ENCODE measurements at places on chromosomes 16 and 17.

GRCh38 chr17:7732981-7733539 is 15.5 kb downstream of the DNAH2 start:
- DNase-seq, result no peak

DNA sequence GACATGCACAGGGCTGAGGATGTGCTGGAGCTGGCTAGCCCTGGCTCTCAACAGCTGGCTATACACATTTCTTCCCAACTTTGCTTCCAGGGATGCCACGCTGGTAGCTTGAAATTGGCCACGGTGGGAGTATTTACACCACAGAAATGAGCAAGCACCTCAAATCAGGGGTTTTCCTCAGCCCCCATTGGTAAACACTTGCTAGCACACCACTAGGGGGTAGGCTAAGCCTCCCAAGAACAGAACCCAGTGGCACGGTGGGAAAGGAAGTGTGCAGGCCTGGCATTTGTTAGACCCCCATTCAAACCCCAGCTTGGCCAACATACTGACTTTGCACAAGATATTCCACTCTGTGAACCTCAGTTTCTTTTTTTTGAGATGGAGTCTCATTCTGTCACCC is 12.9 kb downstream of the DRC3 start:
- DNase-seq, result no peak

DNA sequence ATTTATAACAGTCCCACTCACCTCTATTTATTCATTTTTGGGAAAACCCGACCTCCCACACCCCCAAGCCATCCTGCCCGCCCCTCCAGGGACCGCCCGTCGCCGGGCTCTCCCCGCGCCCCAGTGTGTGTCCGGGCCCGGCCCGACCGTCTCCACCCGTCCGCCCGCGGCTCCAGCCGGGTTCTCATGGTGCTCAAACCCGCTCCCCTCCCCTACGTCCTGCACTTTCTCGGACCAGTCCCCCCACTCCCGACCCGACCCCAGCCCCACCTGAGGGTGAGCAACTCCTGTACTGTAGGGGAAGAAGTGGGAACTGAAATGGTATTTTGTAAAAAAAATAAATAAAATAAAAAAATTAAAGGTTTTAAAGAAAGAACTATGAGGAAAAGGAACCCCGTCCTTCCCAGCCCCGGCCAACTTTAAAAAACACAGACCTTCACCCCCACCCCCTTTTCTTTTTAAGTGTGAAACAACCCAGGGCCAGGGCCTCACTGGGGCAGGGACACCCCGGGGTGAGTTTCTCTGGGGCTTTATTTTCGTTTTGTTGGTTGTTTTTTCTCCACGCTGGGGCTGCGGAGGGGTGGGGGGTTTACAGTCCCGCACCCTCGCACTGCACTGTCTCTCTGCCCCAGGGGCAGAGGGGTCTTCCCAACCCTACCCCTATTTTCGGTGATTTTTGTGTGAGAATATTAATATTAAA is 638 bp upstream of the TMEM88 start:
- DNase-seq, result no peak

GRCh38 chr16:64730261-64730660 is 391.6 kb downstream of the CDH11 start:
- DNase-seq, result no peak

- DNase-seq, result no peak
These were observed 36.5 kb downstream of the GSG1L start for GRCh38 chr16:28027055-28027454.

- DNase-seq, result no peak
These were observed 82.4 kb downstream of the WNT3 start for GRCh38 chr17:46736100-46736499.

GRCh38 chr16:58815181-58815888 is 81.2 kb upstream of the GOT2 start:
- DNase-seq, result no peak

DNA sequence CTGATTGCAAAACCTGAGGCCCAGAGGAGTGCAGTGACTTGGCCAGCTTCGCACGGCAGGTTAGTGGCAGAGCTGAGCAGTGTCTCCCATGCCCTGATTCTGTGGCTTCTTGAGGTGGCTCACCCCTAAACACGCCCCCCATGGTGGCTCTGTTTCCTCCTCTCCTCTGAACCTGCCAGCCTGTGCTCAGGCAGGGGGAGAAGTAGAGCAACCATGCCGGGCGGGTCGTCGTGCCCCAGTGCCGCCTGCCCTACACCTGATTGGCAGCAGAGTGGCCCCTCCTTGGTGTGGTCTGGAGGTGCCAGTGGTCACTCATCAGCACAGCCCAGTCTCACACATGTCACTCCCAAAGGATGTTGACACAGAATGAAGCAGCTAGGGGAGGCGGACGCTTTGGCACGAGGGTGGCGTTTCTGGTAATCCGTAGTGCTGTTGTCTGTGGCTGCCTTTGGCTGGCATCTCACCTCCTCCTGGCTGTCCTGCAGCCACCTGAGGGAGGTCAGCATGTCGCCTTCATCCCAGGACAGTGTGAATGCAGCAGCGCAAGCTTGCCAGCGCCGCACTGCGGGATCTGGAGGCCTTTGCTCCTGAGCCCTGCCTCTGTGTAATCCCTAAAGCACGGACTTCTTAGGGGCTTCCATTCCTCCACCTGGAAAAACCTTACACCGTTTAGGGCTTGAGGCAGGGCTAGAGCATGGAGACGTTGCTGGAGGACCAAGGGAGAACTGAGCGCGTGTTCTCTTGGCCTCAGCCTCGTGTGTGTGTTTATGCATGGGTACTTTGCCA is 294.7 kb downstream of the SEC14L1 start:
- no peak for DNase-seq

- DNase-seq, result no peak
These were observed 85.5 kb upstream of the DOC2B start for GRCh38 chr17:266701-267667.

DNA sequence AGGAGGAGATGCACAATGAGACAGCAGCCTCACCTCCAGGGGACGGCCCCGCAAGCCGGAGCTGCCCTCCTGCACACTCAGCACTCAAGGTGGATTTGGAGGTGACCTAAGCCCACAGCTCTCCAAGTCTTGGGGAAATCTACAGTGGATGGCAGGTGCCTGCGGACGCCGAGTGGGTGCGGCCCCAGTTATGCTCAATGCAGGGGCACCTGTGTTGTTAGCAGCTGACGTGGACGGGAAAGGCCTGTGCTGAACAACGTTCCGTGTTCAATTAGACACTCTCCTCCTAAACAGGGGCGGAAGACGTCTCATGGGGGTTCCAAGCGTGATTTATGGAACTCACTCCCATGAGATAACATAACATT is 22.0 kb upstream of the METRNL start:
- DNase-seq, result no peak

GRCh38 chr16:80883816-80884215 is 79.4 kb upstream of the CDYL2 start:
- DNase-seq, result no peak

GRCh38 chr17:29844339-29845048 is 85.5 kb downstream of the SSH2 start:
- no peak for DNase-seq

DNA sequence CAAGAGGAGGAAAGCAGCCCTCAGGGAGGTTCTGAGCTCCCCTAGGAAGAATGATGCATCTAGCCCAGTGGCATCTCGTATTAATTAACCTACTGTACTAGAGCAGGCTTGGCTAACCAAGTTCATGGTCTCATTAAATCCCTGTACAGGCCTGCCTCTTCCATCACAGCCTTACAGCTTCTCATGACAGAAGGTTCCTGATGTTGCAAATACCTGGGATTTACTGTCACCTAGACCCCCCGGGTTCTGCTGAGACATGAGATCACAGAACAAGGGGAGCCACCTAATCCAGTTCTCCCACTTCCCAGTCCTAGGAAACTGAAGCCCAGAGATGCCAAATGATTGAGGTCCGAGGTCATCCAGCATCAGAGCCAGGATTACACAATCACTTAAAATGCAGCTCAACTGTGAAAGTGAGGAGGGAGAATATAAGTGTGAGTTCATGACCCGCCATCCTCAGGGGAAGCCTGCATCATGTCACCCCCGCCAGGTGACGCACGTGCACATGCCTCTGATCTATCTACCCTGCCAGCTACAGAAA is 23.9 kb downstream of the ACLY start:
- DNase-seq, result no peak

DNA sequence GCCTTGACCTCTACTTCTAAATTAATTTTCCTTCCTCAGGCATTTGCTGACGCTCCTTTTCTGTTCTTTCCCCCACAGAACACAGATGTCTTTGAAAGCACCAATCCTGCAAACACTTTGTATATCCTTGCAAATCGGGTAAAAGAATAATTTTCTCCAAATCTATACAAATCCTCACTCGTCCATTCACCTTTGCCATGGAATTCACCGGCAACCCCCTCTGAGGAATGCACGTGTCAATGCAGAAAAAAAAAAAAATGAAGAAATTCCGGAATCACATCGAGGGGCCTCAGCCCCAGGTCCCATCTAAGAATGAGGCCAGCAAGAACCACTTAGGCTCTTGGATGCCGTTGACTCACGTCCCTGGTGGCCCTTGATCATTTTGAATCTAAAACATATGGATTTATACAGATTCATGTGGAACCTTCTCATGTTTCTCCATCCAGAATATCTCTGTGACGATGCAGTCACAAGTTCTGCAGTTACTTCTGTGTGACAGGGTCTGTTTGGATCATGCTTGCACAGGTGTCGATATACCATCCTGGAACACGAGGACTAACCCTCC is 136.9 kb downstream of the RBFOX3 start:
- no peak for DNase-seq

DNA sequence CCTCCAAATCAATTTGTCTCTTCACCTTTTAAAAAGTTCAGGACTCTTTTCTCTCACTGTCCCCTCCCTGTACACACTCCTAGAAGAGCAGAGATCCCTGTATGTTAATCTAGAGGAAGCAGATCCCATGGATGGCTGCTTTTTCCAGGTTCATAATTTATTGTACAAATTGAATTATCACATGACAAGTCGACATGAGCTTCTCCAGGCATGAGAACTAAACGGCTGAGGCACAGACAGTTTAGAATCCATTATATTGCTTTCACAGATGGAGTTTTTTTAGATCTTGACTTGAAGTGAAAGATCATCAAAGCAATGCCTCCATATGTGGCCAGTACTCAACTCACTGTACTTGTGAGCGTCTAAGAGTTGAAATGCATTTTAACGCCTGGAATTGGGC is 47.9 kb downstream of the RGS9 start:
- no peak for DNase-seq

DNA sequence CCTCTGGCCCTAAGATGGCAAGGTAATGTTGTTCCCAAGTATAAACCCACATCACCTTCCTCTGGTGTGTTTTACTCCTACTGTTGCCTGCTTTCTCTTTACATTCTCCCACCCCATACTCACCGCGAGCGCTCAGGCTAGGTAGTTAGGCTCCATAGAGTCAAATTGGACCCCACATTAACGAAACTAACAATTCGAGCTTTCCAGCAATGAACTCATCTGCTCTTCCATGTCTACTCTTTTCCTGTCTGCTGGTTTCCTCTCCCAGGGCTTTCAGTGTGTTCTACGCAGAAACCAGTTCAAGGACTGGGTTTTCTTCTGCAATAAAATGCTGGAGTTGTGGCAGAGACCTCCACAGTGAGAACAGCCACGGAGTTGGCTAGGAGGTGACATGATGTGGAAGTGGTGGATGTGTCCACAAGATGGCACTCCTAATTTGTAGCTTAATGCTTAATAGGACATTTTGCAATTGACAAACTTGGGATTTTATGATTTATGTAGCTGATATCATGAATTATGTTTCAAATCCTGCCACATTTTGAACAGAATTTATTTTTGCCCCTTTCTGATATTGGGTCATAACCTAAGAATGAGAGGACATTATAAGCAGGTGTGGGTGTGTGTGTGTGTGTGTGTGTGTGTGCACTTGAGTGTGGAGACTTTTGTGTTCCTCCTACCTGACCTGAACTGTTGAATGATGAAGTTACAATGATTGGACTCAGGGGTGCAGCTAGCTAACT is 2.2 kb upstream of the UQCRC2 start:
- no peak for DNase-seq

GRCh38 chr16:75624921-75625334 is 1.8 kb upstream of the ADAT1 start:
- no peak for DNase-seq

- DNase-seq, result peak; percentile 84
These were observed 30.6 kb downstream of the RPTOR start for GRCh38 chr17:80575057-80575875.

GRCh38 chr17:76440751-76441362 is 12.1 kb downstream of the UBE2O start:
- DNase-seq, result no peak

- no peak for DNase-seq
These were observed 203.8 kb upstream of the HSBP1 start for GRCh38 chr16:83603723-83604570.

GRCh38 chr17:18042983-18043382 is 3.8 kb downstream of the GID4 start:
- DNase-seq, result no peak

DNA sequence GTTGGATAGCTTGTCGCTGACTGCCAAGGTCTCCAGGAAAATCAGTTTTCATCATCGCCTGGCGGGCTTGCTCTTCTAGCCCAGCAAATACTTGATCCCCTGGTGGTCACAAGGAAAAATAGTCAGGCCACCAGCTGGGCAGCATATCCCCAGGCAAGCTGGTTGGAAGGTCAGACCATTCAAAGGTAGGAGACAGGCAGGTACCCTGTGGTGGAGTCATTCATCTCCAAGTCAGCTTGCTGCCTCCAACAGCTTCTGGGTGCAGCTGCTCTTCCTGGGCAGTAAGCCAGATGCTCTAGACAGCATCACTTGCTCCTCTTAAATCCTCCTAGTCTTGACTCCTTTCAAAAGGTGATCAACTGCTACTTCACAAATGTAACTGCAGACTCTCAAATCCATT is 16.0 kb downstream of the ZNF821 start:
- no peak for DNase-seq

GRCh38 chr16:62676306-62676705 is 640.1 kb upstream of the CDH8 start:
- no peak for DNase-seq

GRCh38 chr16:25493136-25493811 is 198.5 kb upstream of the HS3ST4 start:
- no peak for DNase-seq

DNA sequence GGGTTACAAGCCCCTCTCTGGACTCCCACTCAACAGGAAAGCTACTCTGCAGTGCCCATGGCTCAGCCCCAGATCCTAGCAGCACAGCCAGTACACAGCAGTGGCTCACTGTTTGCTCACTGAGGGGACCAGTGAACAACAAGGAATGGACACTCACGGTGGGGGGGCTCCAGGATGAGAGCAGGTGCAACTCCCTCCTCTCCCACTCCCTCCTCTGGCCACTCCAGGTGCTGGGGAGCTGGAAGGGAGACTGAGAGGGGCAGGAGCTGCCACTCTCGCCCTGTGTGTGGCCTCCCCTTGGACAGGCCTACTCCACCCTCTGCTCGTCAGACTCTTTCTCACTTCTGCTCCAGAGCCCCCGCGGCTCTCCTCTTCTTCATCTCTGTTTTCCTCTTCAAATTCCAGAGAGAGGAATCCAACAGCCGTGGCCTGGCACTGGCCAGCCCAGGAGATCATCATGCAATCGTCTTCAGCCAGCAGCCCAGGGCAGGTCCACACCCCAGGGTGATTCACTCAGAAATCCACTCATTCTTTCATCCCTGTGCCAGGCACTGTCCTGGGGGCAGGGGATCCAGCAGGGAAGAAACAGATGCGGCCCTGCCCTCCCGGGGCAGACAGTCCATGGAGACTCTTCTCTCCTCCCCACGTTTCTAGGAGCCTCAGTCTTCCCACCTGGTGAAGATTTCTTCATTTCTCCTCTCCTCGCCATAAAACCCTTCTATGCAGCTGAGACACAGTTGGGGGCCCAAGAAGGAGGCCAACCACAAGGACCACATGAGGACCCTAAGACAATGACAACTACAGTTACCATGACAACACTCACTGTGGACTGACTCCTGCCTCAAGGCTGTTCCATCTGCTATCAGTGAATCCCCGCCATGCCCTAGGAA is 30.7 kb downstream of the CFAP20 start:
- no peak for DNase-seq
